Adrenal gland (tissue), 19 donors: ENCODE measurements at places on chromosomes 1 and 21. TPM values are rescaled to one million over a fixed set of nuclear protein-coding genes. Genes with fewer than 3 reads are reported as not detected.

DNA sequence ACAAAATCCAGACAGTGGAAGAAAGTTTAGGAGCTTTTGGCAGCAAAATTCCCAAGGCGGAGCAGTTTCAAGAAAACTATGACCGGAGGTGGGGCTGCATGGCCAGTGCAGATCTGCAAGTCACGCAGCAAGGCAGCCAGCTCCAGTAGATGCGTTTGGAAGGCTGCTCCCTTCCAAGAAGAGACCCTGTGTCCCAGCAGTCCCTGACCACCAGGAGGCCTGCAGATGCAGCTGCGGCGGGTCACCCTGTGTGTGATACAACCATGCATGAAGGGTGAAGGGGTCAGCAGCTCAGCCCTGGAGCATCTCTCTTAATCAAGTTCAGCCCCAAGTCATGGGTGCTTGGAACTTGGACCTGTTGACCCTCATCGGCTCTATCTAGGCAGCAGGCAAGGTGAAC lies 29.3 kb downstream of the GPR157 start:
- H3K4me3 ChIP-seq, result no peak overlapping the region
- DNase-seq, result no peak
- H3K36me3 ChIP-seq, result peaks cover 11% of the 10 kb centered on the region

DNA sequence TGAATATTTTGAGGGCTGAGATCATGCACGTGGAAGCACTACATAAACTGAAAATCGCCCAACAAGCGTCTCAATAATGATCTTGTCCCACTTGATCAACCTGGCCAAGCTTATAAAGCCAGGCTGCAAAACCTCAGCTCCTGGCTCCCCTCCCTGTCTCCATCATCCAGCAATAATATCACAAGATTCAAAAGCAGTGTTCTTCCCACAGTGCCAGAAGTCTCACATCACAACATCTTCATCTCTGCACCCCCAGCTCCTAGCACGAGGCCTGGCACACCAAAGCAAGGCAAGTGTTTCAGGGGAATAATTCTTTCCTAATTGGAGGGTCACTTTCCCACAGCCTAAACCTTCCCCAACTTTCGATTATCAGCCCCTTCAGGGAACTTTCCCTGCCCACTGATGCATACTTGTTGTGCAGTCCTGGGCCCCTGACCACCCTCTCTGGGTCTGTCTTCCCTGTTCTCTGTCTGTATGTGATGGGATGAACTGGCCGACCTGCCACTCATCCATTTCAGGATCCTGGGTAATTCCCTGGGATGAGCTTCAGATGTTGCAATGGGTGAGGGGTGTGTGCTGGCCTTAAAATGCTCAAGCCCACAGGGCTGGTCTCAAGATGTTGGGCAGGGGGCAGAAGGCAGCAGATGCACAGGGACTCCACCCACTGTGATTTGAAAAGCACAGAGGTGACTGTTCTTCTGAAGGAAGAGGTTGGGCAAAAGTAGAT lies 129.0 kb downstream of the DMRTB1 start:
- H3K36me3 ChIP-seq, result no peaks in the 10 kb centered on the region
- no peak overlapping the region for H3K27ac ChIP-seq
- DNase-seq, result no peak
- no peaks in the 10 kb centered on the region for H3K27me3 ChIP-seq
- no peak overlapping the region for H3K4me3 ChIP-seq

The CHIA gene
- not detected for total RNA-seq

The PROK1 gene
- 0.76 TPM for total RNA-seq

DNA sequence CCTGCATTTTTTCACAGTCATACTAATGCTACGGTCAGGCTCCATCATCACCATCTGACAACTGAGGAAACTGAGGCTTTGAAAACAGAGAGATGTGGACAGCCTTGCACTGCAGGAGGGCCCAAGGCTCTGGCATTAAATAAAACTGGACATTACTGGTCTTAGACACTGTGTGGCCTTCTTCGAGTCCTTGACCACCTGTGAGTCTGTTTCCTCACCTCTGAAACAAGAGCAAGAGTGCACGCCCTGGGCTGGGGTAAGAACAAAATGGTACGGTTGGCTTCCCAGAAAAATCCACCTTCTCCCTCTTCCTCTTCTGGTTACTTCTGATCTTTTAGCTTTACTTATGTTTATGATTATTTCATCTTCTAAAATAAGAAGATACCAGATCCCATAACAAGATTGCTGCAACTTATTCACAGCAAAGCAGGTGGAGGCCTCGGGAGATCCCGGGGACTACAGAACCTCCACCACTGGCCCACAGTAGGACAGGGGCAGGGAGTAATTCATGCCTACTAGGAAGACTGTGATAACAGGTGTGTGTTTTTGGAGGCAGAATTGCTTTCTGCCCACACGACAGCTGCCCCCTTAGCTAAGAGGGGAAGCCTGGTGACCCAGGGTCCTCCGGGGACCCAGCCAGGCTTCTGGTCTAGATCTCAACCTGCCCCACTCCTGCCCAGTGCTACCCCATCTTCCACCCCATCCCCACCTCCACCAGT lies 156.4 kb upstream of the EDN2 start:
- no peak for DNase-seq
- no peaks in the 10 kb centered on the region for H3K4me1 ChIP-seq
- H3K36me3 ChIP-seq, result no peaks in the 10 kb centered on the region
- no peak overlapping the region for H3K4me3 ChIP-seq
- no peaks in the 10 kb centered on the region for H3K27me3 ChIP-seq
